ENCODE measurements at places on chromosomes 4 and X. TPM values are rescaled to one million over a fixed set of nuclear protein-coding genes. Genes with fewer than 3 reads are reported as not detected.

DNA sequence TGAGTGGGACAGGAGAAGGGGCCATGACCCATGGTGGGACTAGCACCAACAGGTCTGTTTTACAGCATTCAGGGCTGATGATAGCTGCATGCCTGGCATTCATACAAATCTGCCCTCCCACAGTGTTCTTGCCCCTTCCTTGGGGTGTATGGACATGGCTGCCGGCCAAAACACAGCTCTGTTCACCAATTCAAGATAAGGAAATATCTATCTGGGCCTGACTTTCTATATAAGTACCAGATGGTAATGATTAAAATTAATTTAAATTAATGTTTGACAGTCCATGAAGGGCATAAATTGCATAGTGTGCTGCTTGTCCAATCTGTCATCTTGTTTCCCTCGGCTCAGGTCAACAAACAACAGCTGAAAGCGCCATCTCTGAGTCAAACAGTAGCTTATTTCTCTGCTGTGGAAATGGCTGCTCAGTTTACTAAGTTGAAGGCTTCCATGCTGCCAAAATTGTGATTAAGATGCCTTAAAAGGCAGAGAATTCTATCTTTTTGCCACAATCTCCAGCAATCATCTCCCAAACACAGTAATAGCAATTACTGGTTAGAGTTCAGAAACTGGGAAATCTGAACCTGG, 67.0 kb upstream of the TSPAN7 start:
- DNase-seq: no peak

DNA sequence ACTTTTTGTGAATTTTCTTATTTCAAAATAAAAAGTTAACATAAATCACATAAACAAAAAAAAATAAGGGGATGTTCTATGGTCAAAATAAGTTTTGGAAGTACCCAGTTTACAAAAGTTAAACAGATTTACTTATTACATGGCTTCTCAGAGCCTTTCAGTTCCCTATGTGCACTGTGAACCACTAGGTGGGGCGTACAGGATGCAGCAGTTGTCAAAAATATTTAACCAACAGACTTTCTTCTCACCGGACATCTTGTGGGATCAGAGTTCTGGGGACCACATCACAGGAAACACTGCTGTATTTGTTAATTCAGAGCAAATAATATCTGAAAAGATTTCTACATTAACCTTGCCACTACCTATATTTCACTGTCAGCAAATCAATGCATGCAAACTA, 74.1 kb downstream of the SMARCA1 start:
- DNase-seq: no peak

DNA sequence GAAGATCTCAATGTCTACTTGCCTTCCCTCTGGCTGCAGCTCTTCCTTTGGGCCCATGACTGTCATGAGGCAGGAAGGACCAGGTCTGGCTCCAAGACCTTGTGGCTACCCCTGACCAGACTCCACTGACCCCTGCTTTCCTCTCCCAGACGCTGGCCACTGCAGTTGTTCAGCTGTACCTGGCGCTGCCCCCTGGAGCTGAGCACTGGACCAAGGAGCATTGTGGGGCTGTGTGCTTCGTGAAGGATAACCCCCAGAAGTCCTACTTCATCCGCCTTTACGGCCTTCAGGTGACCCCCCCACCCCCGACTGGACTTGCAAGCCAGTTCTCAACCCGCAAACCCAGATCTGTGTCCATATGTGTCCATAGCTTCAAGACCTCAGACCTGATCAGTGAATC, 535 bp downstream of the WAS start:
- DNase-seq: no peak

The GUCY1B1 gene
- total RNA-seq: 39.3 TPM

- DNase-seq: peak; percentile 60
Observed at GRCh38 chr4:83810428-83810827, 274.5 kb downstream of the GPAT3 start.

GRCh38 chrX:25004485-25005032, 11.2 kb downstream of the ARX start:
- DNase-seq: no peak

- peak; percentile 30 for DNase-seq
Observed at GRCh38 chr4:165537028-165537648, 158.3 kb downstream of the CPE start.

The PNMA6F gene
- total RNA-seq: not detected

- DNase-seq: peak; percentile 4
Observed at GRCh38 chr4:152385551-152385950, 150.3 kb downstream of the FBXW7 start.

The TNIP2 gene
- 61.9 TPM for total RNA-seq

The EXOC1 gene
- total RNA-seq: 64.2 TPM

DNA sequence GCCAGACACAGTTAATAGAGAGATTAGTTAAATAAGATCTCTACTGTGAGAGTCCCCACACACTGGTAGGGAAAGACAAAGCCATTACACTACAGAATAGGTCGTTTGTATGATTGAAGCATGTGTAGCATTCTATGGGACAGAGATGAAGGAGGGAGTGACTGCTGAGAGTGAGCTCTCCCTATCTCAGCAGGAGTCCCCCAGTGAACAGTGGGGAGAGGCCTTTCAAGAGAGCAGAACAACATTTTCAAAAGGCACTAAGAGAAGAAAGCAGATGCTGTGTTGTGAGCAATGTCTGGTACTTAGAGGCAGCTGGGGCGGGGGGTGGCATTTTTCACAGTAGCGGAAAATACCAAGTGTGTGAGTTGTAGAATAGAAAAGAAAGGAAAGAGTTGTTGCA, 413.6 kb downstream of the AFF2 start:
- no peak for DNase-seq

The IGSF1 gene
- total RNA-seq: not detected

GRCh38 chr4:153523941-153524386, 57.8 kb downstream of the TMEM131L start:
- peak; percentile 55 for DNase-seq

- DNase-seq: no peak
Observed at GRCh38 chr4:95183656-95184408, 364.9 kb downstream of the UNC5C start.

The TEX13B gene
- not detected for total RNA-seq

DNA sequence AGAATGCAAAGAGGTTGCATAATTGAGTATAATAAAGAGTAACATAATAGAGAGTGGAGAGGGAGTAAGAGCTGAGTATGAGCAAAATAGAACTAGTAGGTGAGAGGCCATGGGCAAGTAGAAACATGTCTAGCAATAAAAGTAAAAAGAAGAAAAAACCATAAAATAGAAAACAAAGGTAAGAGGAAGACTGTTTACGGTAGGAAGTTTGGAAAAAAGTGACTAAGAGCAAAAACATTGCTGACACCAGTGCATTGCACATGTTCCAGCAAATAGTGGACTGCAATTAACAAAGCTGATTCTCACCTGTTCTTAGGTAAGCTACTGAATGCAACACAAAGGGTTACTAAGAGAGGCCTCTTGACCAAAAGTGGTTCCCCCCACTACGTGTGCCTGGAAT, 202.9 kb downstream of the TEX13A start:
- no peak for DNase-seq

The KIT gene
- 0.50 TPM for total RNA-seq

The TEX11 gene
- total RNA-seq: under 0.01 TPM

The ARHGEF9 gene
- 10.3 TPM for total RNA-seq

The GAGE12E gene
- total RNA-seq: not detected

GRCh38 chr4:76606645-76607265, 171.7 kb downstream of the SHROOM3 start:
- no peak for DNase-seq

GRCh38 chr4:2258091-2259035, 3.5 kb downstream of the MXD4 start:
- no peak for DNase-seq

- no peak for DNase-seq
Observed at GRCh38 chrX:140391313-140391712, 113.6 kb downstream of the SOX3 start.

DNA sequence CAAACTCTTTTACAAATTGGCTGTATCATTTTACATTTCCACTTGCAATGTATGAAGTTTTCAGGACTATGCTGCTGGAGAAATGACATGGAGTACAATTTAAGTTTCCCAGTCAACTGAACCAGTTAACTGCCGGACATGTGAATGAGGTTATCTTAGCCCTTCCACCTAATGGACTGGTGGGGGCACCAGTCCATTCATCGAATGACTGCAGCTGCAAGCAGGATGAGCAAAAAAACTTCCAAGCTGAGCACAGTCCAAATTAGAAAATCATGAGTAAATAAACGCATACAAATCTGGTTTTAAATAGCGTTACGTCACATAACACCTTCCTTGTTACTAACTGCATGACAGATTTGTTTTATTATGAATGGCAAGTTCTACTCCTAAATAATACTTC, 1131.5 kb downstream of the PCDH18 start:
- peak; percentile 4 for DNase-seq

DNA sequence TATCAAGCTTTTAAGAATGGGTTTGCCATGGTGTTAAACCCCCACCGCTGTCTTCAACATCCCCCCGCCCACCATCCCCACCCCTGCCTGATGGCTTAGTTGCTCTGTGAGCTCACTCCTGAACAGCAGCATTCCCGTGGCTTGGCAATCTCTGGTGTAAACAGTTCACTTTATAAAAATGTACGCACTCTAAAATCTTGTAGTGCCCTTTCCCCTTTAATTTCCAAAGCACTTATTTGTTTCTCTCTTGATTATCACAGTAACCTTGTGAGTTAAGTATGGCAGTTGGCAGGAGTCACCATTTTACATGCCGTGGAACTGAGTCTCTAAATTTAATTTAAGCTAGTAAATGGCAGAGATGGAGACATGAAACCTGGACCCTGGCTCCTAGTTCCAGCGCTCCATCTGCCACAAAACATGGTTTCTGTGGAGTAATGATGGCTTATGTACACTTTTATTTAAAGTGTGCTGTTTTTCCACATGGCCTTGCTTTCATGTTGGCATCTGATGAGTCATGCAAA, 123.1 kb downstream of the AFF1 start:
- peak; percentile 71 for DNase-seq

- DNase-seq: no peak
Observed at GRCh38 chrX:69268611-69269010, 103.4 kb upstream of the PJA1 start.

DNA sequence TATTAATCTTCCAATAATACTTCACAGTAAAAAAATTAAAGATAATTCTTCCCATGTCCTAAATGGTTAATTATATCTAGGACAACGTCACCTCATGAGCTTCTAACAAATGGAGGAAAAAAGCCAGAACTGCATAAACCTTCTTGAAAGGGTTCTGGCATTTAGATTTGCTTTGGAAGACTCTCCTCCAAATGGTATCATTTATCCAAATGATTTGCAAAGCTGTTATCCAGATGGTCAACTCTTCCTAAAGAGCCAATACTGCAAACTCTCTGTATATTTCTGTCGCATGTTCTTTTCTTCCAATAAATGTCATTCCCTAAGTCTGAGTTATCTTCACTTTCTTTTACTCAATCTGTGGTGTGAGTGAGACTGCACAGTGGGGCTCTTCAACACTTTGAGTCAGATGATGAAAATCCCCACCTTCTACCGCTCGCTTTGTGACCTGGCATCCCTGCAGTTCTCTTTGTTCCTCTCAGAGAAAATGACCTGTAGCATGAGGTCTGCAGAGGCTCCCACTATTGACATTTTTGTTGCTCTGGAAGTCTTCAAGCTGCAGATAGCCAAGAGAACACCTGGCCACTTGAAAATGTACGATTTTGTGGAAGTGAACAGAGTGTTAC, 52.9 kb downstream of the TMEM150C start:
- DNase-seq: no peak

GRCh38 chrX:131792356-131792749, 230.7 kb upstream of the STK26 start:
- DNase-seq: peak; percentile 83

- peak; percentile 20 for DNase-seq
Observed at GRCh38 chrX:46044486-46044885, 500.7 kb downstream of the ZNF674 start.

DNA sequence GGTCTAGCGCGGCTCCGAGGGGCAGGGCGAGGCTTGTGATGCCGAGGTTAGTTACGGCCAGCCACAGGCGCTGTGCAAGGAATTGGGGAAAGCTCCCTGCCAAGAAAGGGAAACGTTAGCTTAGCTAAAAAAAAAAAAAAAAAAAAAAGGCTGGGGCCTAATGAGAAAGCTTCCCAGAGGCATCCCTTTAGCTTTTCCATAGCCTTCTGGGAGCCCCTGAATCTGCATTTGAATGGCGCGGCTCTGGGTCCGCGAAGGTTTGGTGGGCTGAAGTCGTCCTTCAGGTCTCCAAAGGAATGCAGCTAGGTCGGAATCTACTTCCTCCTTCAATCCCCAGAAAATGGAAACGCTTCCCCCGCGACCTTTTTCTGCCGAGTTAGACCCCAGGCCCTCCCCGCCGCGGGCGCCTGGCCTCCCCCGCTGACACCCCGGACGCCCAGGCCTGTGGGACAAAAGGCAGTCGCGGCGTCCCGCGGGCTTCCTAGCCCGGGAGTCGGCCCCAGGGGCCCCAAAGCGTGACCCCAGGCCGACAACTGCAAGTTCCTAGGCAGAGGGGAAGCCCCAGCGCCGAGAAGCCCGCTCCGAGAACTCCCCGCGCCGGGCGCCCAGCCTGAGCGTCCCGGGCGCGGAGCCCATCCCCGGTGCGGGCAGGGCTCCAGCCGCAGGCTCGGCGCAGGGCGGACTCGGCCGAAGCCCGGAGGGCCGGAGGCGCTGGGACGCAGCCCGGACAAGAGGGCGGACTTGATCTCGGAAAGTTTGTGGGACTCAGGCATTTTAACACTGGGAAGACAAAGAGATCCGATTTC, 605 bp upstream of the FAT1 start:
- DNase-seq: peak; percentile 79

The CCDC110 gene
- 2.0 TPM for total RNA-seq

GRCh38 chrX:111035991-111036390, 60.0 kb upstream of the PAK3 start:
- no peak for DNase-seq

GRCh38 chr4:53537606-53538005, 53.7 kb downstream of the LNX1 start:
- no peak for DNase-seq

GRCh38 chr4:146787731-146788130, 149.0 kb downstream of the POU4F2 start:
- no peak for DNase-seq

DNA sequence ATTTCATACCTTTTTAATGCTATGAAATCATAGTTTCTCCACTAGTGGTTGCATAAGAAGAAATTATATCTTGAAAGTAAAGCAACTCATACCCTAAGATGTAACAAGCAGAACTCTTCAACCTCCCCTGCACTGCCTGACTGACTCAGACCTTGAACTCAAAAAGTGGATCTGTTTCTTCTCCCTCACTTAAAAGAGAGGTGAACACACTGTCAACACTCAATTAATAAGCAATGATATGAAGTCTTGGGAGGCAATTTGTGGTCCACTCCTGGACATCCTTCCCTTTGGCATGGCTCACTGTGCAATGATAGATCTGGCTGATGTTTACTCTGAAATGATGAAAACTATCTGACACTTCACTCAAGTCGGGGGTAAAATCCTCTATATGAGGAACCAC, 282.0 kb upstream of the DKK2 start:
- DNase-seq: peak; percentile 24
